NCI-H1417 (cell line): ENCODE measurements at places on chromosomes 16 and 17.
A peak's percentile ranks its signal among the peaks of the same experiment; 100 is the strongest.

GRCh38 chr16:1432388-1433262, 1.7 kb downstream of the PERCC1 start:
- DNase-seq: no peak

DNA sequence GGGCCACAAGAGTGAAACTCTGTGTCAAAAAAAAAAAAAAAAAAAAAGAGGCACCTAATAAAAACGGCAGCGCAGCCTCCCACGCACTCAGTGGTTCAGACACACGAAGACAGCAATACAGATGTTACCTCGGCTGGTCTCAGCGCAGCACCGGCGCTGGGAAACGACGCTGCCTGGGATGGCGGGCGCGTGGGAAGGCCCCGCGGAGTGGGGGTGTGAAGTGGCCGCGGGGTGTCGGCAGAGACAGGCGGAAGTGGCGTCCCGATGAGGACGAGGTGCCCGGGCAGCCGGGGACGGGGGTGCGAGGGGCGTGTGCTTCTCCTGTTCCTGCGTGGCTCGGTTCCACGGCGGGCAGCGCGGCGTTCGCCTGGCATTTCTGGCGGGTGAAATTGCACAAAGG, 179.4 kb downstream of the BANP start:
- no peak for DNase-seq

DNA sequence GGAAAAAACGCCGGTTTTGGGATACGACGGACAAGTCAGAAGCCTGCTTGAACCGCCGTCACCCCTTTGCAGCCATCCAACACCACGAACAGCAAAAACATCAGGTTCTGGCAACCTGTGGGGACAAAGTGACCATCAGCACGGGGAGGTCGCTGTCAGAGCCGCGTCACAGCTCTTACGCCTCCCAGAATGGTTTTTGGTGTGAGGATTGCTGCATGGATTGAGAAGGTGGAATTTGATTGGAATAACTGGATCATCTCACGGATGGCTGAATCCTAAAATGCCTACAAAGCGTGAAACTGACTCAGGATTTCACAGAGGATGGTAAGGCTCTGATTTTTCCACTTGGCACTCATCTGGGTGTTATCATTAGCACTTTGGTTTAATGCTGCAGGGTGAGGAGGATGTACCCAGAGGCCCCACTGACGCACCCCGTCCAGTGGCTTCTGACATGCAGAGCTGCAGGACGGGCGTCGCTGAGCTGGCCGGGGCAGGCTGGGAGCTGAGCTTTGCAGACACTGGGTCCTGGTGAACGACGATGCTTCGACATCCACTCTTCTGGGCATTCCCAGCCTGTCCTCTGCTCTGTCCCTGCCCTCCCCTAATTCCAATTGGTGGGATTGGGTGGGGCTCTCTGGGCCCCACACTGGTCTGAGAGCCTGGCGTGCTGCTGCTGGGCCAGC, 73.4 kb upstream of the CREBBP start:
- DNase-seq: no peak

GRCh38 chr16:67165121-67166078, 855 bp downstream of the HSF4 start:
- DNase-seq: no peak

GRCh38 chr16:54062361-54063278, 224.0 kb downstream of the IRX3 start:
- DNase-seq: peak; percentile 81

- DNase-seq: peak; percentile 48
These were observed 381.6 kb upstream of the ASIC2 start for GRCh38 chr17:33674685-33675084.

DNA sequence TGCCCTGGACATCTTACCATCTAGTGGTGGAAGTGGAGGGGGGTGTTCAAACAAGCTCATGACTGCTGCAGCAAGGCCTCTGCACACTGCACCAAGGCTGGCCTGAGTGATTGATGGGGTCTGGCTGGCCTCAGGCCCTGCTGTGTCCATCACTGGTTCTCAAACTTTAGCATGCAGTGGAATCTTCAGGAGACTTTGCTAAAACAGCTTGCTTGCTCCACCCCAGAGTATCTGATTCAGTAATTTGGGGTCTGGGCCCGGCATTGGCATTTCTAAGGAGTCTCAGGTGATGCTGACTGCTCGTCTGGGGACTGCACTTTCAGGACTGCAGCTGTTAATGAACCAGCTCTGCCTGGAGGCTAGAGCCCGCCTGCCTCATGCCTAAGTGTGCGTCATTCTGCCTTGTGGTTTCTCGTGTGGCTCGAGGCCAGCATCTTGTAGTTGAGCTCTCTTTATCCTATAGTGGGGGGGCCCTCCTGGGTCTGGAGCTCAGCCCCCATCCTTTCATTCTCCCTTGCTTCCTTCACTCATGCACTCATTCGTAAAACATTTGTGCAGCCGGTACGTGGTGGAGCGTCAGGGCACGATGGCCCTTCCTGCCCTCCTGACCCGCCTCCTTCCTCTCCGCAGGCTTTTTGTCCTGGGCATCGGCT, 4.1 kb downstream of the MGAT5B start:
- DNase-seq: no peak

DNA sequence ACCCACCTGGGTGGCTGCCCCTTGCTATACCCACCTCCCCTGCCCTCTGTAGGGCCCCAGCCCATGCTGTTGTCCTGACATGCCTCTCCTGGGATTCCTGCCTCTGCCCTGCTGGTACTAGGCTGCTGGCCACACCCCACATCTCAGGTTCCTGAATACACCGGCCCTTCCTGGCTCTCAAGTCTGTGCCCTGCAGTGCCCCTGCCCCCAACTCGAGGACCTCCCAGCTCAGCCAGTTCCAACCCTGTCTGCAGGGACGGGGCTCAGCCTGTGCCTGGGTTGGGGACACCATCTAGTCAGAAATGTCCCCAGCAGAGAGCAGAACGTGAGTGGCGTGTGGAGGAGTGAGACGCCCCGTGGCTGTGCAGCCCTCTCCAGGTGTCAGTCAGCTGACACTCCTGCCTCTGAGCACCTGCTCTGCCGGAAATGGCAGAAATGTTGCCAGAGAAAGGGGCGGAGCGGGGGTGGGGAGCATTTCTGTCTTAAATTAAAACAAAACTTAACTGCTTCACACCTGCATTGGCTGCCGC, 28.7 kb downstream of the ACSF3 start:
- DNase-seq: peak; percentile 86
